ENCODE measurements at places on chromosomes 7 and 10.

DNA sequence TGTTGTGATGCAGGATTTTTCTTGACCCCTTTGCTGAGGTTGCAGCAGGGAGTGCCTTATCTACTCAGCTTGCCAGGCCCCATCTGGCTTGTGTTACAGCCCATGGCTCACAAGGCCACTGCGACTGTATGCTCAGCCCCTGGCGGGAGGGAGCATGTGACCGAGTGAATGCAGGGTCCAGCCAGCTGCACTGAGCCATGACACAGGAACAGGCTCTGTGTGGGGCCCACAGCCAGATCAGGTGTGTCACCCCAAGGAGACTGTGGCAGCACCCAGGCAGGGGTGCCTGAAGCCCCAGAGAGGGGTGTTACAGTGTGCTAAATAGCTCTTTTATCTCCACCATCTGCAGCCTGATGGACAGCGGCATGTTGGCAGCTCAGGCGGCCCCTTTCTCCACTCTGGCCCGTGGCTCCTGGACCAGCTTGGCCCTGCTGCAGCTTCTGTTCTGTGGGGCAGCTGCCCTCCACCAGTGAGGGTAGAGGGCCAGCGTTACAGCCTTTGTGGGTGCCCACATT is 2.6 kb upstream of the PCBD1 start:
- DNase-seq, result no peak

DNA sequence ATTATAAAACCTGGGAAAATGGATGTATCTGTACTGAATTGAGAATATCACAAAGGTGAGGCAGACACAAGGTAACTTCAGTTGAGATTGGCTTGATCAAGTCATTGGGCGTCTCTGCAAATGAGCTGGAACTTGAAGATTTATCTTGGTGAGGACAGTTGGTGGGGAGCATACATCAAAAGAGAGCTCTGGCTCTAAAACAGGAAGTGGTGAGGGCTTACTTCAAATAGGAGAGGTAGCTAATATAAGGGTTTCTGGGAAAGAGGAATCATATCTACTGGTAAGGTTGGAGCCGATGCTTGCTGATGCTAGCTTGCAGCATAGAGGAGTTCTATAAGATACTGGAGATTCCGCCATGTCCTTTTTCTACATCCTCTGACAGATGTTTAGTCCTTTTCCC is 39.9 kb upstream of the FGL2 start:
- DNase-seq, result no peak

- DNase-seq, result no peak
Observed at GRCh38 chr10:47101807-47102206, 190.6 kb downstream of the PTPN20 start.

DNA sequence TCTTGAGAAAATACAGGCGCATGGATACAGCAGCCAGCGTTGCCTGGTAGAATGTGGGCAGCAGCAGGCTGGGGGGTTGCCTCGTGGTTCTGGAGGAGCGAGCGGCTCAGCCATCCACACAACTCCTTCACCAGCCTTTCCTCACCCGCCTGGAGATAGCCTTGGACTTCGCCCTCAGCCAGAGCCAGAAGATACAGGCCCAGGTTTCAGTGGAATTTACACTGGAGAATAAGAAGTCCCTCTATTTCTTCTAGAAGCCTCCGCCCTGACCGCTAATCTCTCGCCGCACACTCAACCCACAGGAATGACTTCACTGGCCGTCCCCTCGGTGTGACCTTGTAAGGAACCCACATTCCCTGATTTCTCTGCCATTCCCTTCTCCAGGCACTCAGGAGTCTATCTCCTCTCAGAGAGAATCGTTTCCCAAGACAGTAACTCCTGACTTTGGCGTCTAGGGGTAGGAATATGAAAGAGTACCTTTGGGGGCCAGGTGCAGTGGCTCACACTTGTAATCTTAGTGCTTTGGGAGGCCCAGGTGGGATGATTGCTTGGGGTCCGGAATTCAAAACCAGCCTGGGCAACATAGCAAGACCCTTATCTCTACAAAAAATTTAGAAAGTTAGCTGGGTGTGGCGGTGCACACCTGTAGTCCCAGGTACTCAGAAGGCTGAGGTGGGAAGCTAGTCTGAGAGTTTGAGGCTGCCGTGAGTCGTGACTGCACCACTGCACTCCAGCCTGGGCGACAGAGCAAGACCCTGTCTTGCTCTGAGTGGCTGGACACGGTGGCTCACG is 52.0 kb upstream of the ECHDC3 start:
- DNase-seq, result no peak

GRCh38 chr7:101096957-101097347 is 11.7 kb downstream of the TRIM56 start:
- DNase-seq, result no peak

GRCh38 chr10:49008505-49009198 is 69.0 kb upstream of the LRRC18 start:
- DNase-seq, result no peak

GRCh38 chr7:89401690-89402089 is 606.2 kb upstream of the TEX47 start:
- no peak for DNase-seq

DNA sequence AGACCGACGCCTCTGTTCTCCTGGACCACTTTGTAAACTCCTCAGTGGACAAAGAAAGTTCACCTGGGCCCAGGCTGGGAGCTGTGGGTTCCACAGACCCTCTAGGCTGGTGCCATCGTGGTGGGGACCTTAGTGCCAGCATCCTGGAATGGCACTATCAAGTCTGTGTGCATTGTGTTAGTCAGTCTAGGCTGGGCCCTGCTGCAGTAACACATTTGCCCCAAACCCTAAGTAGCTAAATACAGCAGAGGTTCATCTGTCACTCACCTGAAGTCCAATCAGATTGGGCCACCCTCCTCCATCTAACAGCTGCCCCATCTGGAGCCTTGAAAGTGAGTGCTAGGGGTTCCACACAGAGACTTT is 110.8 kb downstream of the RGS10 start:
- DNase-seq, result no peak

- no peak for DNase-seq
Observed at GRCh38 chr7:35780070-35780469, 20.8 kb upstream of the SEPTIN7 start.

- DNase-seq, result no peak
Observed at GRCh38 chr7:44920119-44920518, 34.8 kb upstream of the PURB start.

DNA sequence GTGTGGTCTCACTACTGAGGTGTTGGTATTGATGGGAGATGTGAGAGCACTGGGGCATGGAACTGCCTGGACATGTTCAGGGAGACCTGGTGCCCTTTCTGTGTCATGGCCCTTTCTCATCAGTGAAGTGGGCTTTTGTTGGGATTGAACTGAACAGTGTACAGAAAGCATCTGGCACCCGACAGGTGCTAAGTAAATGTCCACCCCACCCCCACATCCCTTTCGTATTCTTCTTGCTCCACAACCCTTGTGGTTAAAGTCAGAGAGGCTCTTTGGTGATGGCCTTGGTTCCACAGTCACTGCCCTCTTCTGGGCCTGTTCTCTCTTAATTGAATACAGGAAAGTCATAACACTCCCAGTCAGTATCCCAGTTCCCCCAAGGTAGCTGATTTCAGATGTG is 5.4 kb downstream of the NOM1 start:
- no peak for DNase-seq

DNA sequence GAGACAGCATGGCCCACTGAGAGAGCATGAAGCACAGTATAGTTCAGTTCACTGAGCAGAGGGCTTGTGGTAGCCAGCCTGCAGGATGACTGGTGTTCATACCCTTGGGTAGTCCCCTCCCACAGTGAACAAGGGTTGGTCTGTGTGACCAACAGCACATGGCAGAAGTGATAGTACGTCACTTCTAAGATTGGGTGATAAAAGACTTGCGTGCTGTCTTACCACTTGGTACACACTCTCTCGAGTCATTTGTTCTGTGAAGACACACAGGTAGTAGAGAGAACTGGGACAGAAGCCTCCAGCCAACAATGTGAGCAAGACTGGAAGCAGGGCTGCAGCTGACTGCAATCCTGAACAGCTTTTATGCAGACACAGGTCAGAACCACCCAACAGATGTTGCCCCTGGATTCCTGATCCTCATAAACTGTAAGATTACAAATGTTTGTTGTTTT is 14.6 kb downstream of the EPC1 start:
- peak; percentile 25 for DNase-seq

- DNase-seq, result no peak
Observed at GRCh38 chr7:5177060-5177459, 13.0 kb upstream of the WIPI2 start.

GRCh38 chr10:78520737-78521430 is 487.2 kb downstream of the RPS24 start:
- no peak for DNase-seq

GRCh38 chr7:40673285-40673684 is 538.5 kb downstream of the SUGCT start:
- no peak for DNase-seq

DNA sequence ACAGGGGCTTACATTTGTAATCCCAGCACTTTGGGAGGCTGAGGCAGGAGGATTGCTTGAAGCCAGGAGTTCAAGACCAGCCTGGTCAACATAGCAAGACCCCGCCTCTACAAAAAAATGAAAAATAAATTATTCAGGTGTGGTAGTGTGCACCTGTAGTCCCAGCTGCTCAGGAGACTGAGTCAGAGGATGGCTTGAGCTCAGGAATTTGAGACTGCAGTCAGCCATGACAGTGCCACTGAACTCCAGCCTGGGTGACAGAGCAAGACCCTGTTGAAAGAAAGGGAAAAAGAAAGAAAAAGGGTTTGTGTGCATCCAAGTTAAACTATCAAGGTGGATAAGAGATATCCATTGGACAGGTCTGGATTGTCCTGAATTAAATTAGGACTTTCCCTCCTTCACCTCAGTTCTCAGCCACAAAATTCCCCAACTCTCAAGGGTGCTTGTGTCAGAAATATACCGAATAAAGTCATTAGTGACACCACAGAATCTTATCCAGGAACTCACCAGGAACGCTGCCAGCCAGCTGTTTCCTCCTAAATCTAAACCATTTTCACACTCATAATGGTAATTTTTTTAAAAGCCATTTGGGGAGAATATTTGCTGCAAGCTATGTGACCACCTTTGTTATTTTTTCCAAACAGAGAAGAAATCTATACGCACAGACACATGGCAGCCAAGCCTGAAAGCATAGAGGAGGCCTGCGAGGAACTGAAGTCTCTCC is 12.0 kb downstream of the AFAP1L2 start:
- DNase-seq, result no peak
